ENCODE measurements at places on chromosomes 11 and 22.

DNA sequence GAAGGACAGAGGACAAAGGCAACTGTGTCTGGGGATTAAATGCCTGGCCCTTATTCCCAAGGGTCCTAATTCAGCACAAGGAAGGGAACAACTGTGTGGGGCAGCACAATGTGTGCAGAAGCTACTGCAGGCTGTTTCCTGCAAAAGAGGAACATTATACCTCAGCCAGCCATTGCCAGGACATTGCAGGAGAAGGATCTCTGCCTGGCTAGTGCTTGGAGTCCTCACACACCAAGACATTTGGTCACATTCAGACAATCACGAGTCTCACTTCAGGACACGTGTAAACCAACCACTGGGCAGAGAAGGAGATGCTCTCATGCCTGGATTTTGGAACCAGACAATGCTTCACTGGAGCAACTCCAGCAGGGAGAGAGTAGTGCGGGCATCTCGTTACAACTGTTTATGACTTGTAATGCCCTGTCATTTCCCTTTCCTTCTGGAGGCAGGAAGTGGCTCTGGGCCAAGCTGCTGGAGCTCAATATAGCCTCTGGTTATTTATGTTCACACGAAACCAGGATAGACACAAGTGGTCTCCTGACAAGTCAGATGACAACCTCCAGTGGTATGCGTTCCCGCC is 23.9 kb upstream of the ZC3H12C start:
- no peak for DNase-seq

DNA sequence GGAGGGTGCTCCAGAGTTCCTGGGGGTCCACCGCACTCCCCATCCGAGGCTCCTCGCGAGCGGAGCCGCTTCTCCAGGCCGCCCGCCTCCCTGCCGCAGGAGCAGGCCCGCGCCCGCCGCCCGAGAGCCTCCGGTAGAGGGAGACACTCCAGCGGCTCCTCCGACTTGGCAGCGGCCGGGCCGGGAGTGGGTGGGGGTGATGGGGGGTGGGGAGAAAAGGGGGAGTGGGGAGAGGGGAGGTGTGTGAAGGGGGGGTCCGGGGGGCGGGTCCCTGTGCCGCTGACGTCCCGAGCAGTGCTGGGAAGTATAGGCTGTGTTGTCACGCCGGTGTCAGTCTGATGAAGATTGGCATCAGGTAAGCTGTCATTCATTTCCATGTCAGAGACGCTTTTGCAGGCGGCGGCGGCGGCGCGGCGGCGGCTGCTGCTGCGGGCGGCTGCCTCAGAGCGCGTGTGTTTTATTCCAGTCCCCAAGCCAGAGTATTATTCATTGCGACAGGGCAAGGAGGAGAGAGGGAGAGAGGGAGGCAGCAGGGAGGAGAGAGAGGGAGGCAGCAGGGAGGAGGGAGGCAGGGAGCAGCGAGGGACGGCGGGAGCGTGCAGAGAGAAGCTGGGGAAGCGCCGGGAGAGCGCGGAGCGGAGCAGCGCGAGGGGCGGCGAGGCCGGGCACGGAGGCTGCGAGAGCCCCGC is at the start of gene PKNOX2:
PKNOX2 (plus strand) TSS at position 330 of the 689 bp plus-strand sequence. CDS start 186,555 bp downstream, outside the sequence.
- peak; percentile 76 for DNase-seq

DNA sequence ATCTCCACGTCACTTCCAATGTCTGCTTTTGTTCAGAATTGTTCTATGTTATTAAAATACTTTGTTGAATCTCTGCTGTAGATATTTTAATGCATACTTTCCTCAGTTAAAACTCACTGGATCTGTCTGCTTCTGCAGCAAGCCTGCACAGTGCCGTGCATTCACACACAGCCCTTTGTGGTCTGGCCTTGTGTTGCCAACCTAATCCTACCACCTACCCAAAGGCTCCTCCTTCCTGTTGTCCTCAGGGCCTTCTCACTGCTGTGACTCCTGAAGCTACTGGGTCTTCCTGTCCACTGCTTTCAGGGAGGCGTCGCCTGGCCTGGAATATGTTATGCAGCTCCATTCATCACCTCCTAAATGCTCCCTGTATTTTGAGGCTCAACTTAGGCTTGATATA is 67.0 kb downstream of the PPP6R3 start:
- DNase-seq: no peak

GRCh38 chr11:60498399-60498798 is 5.8 kb downstream of the MS4A12 start:
- DNase-seq: no peak

- DNase-seq: no peak
Measured at GRCh38 chr22:39309881-39310714, 9.3 kb downstream of the RPL3 start.

GRCh38 chr22:43901976-43902643 is 10.3 kb upstream of the PNPLA5 start:
- DNase-seq: no peak

DNA sequence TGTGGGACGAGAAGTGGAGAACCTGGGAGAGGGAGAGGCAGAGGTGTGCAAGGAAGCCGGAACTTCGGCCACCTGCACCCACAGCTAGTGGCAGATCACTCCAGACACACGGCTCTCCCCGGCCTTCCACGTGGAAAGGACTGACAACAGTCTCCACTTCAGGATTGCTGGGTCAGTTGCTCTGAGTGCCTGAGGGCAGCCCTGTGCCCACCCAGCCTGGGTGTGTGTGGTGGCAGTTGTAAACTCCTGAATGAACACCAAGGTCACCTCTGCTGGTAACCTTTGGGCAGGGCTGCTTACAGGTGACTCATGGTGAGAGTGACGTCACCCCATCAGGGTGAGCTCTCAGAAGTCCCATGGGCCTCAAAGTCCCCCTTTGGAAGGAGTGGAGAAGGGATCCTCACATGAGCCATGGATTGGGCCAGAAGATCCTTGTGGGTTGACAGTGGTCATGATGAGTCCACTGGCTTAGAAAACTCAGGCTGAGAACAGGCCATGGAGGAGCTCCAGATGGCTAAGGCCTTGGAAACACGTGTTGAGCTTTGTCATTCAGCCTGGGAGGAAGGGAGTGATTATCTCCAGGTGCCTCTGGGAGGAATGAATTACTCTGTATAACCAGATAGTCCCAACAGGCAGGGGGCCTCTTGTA is 71.3 kb downstream of the BCR start:
- DNase-seq: no peak

- peak; percentile 88 for DNase-seq
Measured at GRCh38 chr11:76207642-76208401, 1.5 kb upstream of the WNT11 start.

DNA sequence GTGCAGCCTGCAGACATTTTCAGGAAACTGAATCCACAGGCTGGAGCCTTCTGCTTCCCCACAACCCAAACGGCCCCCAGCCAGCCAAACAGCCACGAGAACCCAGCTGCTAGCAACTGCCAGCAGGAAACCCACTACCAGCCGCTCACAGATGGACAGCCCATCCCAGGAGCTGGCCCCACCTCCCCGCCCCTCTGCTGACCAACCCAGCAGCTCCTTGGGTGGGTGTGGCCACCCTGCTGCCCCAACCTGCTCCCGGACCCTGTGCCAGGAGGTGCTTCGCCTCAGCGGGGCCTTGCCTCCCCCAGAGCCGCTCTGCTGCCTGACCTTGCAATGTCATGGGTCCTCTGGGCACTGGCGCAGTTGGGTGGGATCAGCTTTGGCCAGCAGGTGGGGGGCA is 8.2 kb upstream of the CCDC188 start:
- no peak for DNase-seq

GRCh38 chr11:1523779-1524178 is 37.2 kb upstream of the MOB2 start:
- DNase-seq: no peak

DNA sequence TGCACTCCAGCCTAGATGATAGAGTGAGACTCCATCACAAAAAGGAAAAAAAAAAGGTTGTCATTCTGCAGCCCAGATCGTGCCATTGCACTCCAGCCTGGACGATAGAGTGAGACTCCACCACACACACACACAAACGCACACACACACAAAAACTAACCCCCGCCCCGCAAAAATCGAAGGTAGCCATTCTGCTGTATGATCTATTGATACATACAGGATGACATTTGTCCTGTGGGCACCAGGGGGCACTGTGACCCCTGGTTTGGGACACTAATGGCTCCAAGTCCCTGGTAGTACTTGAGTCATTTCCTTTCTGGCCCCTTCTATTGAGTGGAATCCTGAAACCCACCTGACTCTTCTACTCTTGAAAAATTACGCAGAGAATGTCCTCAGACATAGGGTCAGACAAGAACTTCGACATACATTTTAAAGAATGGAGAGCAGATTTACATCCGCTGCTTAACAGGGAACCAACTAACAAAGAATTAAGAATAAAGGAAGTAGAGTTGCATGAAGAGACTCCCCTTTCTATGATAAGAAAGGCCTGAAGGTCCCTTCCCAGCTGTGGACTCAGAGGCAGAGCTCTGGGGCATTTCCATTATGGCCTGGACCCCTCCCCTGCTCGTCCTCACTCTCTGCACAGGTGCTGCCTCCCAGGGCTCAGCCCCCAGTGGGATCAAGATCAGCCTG is 35.0 kb upstream of the PRAME start:
- peak; percentile 60 for DNase-seq

DNA sequence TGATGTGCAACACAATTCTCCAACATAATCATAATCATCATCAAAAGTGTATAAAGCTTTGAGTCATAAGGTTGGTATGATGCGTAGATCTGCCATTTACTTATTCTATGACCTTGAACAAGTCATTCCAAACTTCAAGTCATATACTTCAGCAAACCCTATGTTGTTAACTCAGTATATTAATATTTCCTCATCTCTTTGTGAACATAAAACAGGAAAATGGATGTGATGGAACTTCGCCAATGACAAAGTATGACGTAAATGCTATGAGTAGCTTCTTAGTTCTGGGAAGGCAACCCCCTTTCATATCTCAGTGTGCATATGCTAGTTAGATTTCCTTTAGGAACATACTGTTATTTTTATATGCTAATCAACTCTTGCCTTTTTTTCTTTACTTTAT is 102.7 kb upstream of the ANO3 start:
- no peak for DNase-seq

GRCh38 chr22:29195964-29196666 is 9.6 kb upstream of the EMID1 start:
- DNase-seq: no peak

- no peak for DNase-seq
Measured at GRCh38 chr22:29187831-29188230, 17.9 kb upstream of the EMID1 start.

GRCh38 chr22:49624421-49625177 is 203.1 kb downstream of the BRD1 start:
- DNase-seq: no peak

GRCh38 chr11:94193288-94193687 is 64.6 kb downstream of the PANX1 start:
- no peak for DNase-seq

GRCh38 chr22:38718414-38718813 is 12.7 kb downstream of the GTPBP1 start:
- no peak for DNase-seq

- DNase-seq: no peak
Measured at GRCh38 chr11:63918507-63919191, 1.7 kb upstream of the RCOR2 start.

DNA sequence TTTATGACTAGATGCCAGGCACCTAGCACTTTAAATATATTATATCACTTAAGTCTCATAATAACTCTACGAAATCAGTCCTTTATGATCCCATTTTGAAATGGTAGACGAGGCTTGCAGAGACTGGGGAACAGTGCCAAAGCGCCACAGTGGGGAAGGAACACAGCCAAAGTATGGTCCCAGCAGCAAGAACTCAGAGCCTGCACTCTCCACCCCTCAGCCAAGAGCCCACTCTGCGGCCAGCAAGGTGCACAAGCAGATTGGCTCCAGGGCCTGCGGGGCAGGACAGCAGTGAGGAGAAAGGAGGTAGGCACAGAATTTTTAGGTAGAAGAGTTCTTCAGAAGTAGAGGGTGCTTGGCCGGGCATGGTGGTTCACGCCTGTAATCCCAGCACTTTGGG is 61.4 kb downstream of the NRXN2 start:
- DNase-seq: no peak

DNA sequence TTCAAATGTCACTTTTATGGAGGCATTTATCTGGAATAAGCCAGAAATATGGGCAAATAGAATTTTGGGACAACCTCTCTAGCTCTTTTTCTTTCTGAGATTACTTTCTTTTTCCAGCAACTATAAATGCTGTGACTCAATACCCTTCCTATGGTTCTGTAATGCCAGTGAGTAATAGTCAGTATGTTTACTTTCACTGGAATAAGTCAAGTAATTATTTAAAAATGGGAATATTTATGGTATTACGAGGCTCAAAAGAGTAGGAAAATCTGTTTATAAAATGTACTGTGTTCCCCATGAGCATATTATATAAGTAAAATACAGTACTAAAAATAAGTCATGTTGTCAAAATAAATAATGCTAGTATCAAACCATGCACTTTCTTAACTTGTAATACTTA is 750.5 kb downstream of the LUZP2 start:
- no peak for DNase-seq

DNA sequence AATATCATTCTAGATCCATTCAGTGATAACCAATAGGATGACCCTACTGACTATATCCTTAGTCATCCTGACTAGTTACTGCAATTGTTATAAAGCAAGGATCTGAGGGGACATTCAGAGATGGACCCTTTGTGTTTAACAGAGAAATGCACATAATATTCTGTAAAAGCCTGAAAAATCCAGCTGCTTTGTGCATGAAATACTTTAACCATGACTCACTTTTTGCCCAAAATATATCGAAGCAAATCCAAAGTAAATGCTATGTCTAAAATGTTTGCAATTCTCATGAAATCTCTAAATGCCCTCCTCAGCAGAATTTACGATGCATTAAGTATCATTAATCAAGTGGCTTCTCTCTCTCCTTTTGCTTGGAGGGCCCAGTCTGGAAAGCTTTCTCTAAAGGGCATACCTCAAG is 178.8 kb upstream of the MTMR2 start:
- DNase-seq: no peak

DNA sequence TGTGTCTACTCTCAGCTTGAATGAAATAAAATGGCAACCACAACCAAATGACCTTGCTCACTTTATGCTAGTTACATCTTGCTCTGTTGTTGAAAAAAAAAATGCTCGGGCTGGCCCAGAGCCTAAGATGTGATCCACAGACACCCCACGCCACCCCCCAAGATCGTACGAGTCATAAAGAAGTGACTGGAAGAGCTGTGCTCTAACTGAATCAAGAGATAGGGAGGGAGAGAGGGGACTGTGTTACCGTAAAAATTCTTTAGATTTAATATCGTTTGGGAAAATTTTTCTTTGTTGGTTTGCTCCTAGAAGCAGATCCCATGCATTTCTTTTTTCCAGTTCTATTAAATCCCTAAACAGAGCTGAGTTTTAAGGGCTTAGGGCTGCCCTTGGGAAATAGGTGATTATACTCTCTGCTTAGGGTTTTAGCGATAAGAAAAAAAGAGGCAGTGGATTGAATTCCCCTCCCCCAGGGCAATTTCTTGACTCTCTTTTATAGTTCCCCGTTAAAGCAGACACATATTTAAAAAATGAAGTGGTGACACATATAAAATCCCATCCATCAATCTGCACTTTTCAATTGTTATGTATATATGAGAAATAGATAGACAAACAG is 14.5 kb downstream of the MAML2 start:
- DNase-seq: no peak

DNA sequence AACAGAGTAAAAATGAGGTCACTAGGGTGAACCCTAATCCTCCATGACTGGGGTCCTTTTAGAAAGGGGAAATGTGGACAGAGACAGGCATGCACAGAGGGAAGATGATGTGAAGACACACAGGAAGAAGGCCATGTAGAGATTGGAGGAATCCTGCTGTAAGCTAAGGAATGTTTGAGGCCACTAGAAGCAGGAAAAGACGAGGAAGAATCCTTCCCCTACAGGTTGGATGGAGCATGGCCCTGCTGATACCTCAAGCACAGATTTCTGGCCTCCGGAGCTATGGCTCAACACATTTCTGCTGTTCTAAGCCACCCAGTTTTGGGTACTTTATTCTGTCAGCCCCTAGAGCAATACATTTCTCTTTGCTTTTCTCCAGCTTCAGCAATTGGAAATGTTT is 486.9 kb downstream of the MIAT start:
- DNase-seq: no peak
